RWPE1 (cell line): ENCODE measurements at places on chromosomes 7 and 10.

DNA sequence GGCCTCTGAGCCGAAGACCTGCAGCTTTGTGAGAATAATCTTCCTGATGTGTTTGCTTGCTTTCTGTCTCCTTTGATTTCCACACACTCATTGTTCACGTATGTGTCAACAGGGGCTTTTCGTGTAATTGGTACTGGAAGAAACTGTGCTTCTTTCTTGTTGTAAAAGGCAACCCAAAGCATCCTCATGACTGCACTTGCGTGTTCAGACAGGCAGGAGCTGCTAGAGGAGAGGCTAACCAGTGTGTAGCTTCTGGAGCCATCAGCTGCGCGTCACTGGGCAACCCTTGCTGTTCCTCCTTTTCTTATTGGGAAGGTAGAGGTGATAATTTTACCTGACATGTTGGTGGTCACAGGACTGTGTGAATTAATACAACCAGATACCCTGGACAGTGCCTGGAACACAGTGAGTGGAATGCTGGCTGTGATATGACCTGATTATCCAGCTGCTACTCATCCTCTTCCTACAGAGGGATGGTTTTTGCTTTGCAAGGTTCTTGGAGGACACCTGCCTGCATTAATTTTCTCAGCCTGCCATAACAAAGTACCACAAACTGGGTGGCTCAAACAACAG lies 213.0 kb downstream of the ABCA13 start:
- no peak for DNase-seq

- DNase-seq, result no peak
Observed at GRCh38 chr7:38760226-38760625, 129.1 kb upstream of the AMPH start.

DNA sequence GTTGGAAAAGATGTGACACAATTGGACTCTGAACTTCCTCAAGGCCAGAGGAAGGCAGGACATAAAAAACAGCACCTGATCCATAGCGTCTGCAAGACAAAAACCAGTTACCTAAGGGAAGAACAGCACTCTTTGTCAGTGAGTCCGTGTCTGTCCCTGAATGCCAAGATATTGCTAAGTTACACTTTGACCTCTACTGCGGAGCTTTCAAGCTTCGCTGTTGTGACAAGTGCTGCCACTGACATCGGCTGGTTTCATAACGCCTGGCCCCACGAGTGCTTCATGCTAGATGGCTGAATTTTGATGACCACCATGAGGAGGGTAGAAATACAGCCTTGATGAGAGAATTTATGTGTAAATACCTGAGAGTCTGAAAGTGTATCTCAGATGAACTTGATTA lies 49.7 kb upstream of the JAZF1 start:
- no peak for DNase-seq

DNA sequence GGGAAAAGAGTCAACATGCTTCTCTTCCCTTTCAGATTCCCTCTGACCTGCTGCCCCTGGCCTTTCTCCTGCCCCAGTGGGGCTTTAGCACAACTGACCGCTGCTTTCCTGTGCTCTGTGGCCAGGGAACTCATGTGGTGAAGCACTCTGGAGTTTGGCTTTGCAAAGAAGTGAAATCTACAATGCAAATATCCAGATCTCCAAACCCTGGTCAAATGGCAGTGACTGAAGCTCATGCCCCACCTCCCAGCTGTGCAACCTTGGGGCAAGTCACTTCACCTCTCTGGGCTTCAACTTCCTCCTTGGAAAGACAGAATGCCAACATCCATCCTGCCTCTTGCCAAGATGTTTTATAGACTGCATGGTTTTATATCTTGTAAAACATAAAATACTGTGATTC lies 157.8 kb downstream of the NEURL1 start:
- DNase-seq, result no peak

DNA sequence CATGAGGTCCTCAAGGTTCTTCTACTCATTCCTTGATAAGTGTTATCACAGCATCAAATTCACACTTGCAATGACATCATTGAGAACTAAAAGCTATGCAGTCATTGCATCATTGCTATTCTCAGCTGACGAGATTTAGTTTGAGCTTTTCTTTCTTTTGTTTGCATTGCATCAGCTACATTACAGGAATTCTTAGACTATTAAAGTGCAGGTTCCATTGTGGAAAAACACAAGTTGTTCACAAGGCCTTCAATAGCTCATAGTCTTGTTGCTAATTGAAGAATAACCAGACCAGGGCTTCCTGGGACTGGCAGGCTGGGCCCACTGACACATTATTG lies 139.3 kb downstream of the CXCL12 start:
- DNase-seq, result no peak

GRCh38 chr7:65387891-65388290 lies 14.2 kb downstream of the ZNF92 start:
- DNase-seq, result no peak

GRCh38 chr7:66694286-66694685 lies 46.2 kb upstream of the RABGEF1 start:
- DNase-seq, result no peak

DNA sequence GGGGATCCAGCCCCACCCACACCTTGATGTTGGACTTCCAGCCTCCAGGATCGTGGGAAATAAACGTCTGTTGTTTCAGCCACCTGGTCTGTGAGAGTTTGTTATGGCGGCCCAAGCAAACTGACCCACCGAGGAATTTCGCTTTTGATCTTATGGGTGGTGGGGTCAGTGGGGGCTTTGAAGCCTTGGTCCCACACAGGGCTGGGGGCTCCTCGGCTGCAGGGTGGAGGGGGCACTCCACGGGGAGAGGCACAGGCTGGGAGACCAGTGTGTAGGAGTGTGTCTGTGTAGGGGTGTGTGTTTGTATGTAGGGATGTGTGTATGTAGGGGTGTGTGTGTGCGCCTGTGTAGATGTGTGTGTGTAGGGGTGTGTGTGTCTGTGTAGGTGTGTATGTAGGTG lies 48.1 kb upstream of the PSMG3 start:
- no peak for DNase-seq

- no peak for DNase-seq
Observed at GRCh38 chr7:151446412-151446811, 6.5 kb upstream of the CRYGN start.

GRCh38 chr7:410395-410910 lies 109.2 kb downstream of the PDGFA start:
- DNase-seq, result no peak

DNA sequence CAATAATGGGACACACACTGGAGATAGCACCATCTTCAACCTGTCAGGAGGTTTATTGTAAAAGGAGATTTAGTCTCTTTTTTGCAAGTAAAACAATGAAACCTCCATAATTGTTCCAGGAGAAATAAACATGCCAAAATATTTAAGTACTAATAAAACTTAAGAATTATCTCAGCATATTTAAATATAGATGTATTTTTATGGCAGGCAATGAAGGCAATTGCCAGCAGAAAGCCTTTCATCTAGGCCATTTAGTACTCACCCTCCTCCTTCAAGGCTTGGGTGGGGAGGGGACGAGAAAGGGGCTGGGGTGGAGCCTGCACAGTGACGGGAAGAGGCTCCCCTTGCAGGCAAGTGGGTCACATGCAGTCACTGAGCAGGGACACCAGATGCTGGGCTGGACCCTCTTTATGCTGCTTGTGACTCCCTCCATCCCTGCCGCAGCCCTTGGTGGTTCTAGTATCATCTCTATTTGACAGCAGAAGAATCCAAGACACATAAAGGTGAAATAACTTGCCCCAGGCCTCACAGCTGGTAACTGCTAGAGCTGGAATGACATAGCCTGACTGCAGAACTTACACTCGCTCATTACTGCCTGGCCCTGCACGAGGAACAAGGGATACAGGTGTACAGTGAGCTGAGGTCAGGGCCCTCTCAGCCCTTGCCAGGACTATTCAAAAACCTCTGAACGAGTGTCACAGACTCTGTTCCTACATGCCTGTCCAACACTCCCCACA lies 449.5 kb upstream of the ZMIZ1 start:
- no peak for DNase-seq

DNA sequence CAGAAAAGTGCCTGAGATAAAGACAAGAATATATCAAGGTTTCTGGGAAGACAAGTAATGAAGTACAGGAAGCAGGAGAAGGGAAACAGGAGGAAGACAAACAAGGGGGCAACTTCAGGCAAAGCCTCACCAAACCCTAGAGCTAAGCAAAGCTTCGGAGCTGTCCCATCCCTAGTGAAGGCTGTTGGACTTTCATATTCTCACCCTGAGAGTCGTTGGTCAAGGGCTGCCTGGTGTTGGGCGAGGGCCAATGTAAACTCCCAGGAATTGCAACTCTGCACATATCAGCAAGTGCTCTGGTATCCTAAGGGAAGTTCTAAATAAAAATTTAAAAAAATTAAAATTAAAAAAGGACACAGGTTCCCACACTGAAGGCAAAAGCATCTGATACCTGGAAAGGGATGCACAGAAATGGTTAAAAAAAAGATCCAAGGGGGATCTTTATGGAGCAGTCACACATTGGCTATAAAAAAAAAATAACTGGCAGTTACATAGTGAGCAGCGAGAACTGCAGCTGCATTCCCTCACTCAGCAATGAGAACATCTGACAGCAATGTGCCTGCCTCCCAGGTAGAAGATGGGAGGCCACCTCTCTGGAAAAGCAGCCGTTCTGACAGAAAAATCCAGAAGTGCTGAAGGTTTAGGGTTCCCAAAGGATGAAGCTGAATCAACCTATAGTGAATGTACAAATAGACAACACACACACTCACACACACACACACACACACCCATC lies 304.7 kb downstream of the WDR11 start:
- DNase-seq, result no peak

GRCh38 chr10:96229568-96230030 lies 41.8 kb downstream of the BLNK start:
- DNase-seq, result peak; percentile 68

- no peak for DNase-seq
Observed at GRCh38 chr10:33732161-33732680, 397.8 kb upstream of the NRP1 start.

- no peak for DNase-seq
Observed at GRCh38 chr7:5774136-5774535, 7.3 kb downstream of the RNF216 start.

DNA sequence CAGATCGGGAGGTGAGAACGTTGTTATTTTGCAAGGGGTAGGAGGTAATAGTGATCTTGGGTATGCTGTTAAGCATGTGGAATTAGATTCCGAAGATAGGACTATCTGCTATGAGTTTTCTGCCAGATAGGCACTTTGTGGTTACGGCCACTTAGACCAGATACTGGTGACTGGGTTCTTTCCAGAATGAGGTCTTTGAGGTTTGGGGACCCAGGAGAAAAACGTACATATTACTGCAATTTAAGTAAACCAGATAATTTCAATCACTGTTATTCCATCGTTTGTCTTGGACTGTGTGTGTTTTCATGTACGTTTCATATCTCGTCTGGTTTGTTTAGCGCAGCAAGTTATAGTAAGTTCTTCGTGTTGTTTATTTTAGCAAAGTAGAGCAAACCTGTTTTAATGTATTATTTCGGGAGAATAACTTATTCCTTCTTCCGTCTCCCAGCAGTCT lies 312 bp downstream of the ARL4A start:
- peak; percentile 20 for DNase-seq

- DNase-seq, result no peak
Observed at GRCh38 chr7:7018290-7018689, 164.1 kb upstream of the C1GALT1 start.

- DNase-seq, result peak; percentile 70
Observed at GRCh38 chr10:63236113-63236935, 103.2 kb downstream of the NRBF2 start.

DNA sequence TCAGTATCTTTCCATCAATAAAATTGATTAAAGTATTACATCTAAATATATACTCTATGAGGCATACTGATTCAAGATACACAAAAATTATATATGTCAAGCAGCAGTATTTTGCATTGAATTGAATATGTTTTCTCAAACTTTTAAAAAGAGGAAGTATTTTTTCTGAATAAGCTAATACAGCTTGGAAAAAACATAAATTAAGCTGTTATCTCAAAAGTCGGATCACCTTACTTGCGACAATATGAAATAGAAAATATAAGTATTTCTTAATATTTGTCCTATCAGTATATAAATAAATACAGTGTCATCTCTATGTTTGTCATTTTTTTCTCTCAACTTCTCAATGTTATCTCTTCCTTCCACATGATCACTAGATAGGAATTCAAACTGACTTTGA lies 139.3 kb downstream of the MBL2 start:
- no peak for DNase-seq

DNA sequence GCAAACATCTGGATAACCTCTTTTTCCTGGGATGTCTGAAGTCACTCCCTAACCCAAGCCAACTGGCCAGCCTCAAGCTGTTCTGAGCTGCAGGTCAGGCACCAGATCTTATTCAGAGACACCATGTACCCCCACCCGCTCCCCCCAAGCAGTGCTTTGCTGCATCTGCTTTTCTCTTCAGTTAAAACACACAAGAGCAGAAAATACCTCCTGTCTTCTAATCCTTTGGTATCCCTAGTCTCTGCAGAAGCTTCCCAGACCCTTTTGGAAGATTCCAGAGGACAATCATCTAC lies 3.0 kb downstream of the ZNF488 start:
- DNase-seq, result no peak

DNA sequence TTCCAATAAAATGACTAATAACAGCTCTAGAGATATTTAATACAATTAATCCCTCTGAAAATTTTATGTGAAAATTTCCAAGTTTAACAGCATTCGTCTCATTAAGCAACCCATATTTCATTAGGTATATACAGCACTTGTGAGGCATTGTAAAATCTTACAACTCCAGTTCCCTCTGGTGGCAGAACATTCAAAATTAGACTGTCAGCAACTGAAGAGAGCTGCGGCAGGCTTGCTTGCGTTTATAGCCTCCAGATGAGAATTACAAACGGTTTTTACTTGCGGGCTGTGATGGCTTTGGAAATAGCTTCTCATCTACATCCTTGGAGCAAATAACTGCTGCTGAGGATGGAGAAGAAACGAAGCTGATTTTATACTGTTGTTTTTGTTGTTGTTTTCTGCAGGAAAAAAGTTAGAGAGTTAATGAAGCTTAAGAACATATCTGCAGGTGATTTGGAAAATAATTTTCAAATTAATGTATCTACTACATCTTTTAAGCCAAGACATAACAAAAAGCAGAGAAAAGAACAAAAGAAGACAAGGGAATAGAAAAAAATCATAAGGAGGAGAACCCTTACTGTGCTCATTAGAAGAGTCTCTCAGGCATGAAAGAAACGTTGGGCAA lies 171.3 kb downstream of the MAGI2 start:
- peak; percentile 36 for DNase-seq

DNA sequence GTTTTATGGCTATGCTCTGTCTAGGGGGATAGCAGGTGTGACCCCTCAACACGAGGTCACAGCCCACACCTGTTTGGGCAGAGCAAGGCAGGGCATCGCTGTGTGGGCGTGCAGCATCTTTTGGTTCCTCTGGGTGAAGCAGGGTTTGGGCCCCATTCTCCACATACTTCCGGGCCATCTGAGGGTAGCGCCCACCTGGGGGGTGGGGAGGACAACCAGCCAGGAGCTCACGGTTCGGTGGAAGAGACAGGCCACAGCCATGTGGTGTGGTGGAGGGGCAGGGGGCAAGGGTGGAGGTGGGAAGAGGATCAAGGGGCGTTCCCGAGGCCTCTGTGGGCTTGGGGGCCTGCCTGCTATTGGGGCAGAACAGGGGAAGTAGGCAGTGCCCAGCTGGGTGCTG lies 2.4 kb downstream of the SH2B2 start:
- DNase-seq, result no peak

- no peak for DNase-seq
Observed at GRCh38 chr7:47852330-47853245, 95.7 kb downstream of the PKD1L1 start.
